Caco-2 (cell line): ENCODE measurements at places on chromosomes 3 and 15.

- no peaks in the 10 kb centered on the region for H3K36me3 ChIP-seq
- no peak overlapping the region for H3K27ac ChIP-seq
- DNase-seq = no peak
- peaks cover under 1% of the 10 kb centered on the region; the same call in 1 of the 2 replicates for H3K27me3 ChIP-seq
Measured at GRCh38 chr3:135633078-135633477, 332.4 kb upstream of the PPP2R3A start.

DNA sequence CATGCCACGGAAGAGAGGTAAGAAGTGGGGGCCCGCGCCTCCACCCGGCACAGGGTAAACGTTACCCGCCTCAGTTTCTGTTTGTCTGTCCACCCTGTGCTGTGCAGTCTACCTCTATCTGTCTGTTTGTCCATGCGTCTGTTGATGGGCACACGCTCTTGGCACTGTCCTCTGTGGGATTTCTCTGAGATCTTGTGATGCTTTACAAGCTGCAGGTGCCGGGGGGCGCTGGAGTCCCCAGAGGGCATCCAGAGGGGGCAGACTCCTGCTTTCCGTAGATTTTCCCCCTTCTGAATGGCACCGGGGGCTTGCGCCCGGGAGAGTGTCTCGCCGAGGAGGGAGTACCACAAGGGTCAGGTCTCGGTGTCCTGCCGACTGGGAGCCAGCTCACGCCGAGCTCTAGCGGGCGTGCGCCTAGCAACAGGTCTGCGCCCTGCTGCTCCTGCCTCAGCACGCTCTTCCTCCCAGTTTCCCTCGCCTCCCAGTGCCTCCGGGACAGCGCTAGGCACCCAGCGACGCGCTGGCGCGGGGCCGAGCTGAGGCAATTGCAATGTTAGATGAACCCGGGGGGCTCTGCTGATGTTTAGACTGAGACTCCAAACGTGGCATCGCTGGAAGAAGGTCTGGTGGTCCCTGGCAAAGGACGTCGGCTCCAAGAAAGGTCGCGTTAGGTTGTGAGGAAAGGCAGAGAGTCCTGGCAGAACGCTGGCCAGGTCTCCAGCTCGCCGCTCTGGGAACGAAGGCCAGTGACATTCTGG, 667 bp downstream of the CEMIP start:
- H3K4me3 ChIP-seq = peak overlapping the region; percentile 36
- no peak overlapping the region for H3K27ac ChIP-seq
- peak; percentile 15 for DNase-seq
- H3K27me3 ChIP-seq = no peaks in the 10 kb centered on the region; the same call in 1 of the 2 replicates
- no peaks in the 10 kb centered on the region for H3K36me3 ChIP-seq

DNA sequence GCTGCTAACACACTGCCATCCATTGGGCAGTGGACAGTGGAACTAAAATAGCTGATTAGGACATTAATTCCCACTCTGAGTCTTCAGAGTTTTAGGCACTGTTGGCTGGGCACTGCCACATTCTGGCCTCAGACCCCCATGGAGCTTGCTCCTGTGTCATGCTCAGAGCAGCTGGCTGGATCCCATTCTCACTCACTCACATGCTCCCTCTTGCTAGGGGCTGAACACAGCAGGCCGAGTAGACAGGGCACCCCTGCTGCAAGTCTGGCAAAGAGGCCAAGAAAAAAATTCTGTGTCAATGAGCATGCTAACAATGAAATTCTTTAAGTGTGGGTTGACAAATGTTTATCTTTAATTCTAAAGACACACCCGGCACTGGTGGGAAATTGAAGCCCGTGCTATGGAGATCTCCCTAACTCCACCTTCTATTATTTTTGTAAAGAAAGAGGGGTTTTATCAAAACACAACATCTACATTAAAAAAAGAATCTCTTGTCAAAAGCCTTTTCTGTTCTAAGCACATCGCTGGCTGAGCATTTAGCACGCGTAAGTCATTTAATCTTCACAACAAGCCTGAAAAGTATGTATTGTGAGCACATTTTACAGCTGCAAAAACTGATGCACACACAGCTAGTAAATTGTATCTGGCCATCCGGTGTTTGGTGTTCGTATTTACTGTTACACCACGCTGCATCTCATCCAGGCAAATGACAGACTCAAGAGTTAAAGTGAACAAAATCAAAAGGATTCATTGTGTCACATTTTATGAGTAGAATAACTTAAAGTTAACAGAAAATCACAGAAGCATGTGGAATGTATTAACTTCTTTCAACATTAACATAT, 362.1 kb downstream of the PLOD2 start:
- no peaks in the 10 kb centered on the region for H3K36me3 ChIP-seq
- H3K27ac ChIP-seq = no peak overlapping the region
- H3K27me3 ChIP-seq = no peaks in the 10 kb centered on the region
- H3K4me1 ChIP-seq = no peaks in the 10 kb centered on the region
- no peak overlapping the region for H3K4me3 ChIP-seq
- no peak for DNase-seq

- H3K27ac ChIP-seq = no peak overlapping the region
- H3K4me3 ChIP-seq = no peak overlapping the region
- no peaks in the 10 kb centered on the region for H3K27me3 ChIP-seq
- H3K36me3 ChIP-seq = no peaks in the 10 kb centered on the region; the same call in 1 of the 2 replicates
- H3K4me1 ChIP-seq = peaks cover 14% of the 10 kb centered on the region
Measured at GRCh38 chr15:70133296-70133695, 35.6 kb upstream of the TLE3 start.

DNA sequence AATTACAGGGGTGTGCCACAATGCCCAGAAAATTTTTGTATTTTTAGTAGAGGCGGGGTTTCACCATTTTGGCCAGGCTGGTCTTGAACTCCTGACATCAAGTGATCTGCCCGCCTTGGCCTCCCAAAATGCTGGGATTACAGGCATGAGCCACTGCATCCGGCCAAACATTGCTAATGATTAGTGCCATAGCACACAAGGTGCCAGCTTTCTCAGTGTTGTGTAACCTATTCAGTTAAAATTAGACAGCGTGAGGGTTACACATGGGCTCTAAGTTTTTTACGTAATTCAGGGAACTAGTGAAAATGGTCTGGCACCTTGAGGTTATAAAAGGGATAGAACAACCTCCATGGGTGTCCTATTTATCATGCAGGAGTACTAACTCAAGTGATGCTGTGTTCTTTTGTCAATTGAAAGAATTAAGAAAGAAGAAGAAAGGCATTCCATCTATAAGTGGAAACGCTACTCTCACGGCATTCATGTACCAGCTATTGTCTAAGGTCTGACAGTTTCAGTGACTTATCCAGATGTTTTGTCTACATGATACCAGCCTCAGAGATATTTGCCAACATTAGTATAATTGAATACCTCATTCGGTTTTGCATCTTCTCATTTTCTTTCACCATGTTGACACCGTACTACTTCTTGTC, 84.7 kb downstream of the EOMES start:
- no peak for DNase-seq
- H3K27ac ChIP-seq = no peak overlapping the region
- peaks cover 15% of the 10 kb centered on the region for H3K4me1 ChIP-seq
- no peaks in the 10 kb centered on the region for H3K27me3 ChIP-seq
- H3K4me3 ChIP-seq = no peak overlapping the region

DNA sequence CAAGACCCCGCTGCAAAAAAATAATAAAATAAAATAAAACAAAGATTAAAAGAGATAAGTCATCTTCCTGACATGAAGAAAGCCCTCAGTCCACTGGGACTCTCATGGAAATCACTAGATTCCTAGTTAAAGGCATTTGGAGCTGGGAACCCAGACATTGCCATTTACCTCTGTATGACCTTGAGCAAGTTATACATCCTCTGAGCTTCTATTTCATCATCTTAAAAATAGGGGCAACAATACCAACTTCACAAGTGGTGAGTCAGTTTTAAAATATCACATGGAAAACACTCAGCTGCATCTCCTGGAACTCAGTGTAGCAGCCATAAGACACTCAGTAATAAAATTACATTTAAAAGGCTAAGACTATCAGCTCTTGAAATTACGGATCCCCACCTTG, 334.8 kb downstream of the ERC2 start:
- H3K36me3 ChIP-seq = no peaks in the 10 kb centered on the region
- no peak for DNase-seq
- no peak overlapping the region for H3K27ac ChIP-seq
- peaks cover 60% of the 10 kb centered on the region for H3K4me1 ChIP-seq
- H3K4me3 ChIP-seq = no peak overlapping the region

- peaks cover 28% of the 10 kb centered on the region for H3K4me1 ChIP-seq
- H3K36me3 ChIP-seq = no peaks in the 10 kb centered on the region
- DNase-seq = no peak
- H3K27me3 ChIP-seq = no peaks in the 10 kb centered on the region
Measured at GRCh38 chr15:70427167-70428120, 329.7 kb upstream of the TLE3 start.

DNA sequence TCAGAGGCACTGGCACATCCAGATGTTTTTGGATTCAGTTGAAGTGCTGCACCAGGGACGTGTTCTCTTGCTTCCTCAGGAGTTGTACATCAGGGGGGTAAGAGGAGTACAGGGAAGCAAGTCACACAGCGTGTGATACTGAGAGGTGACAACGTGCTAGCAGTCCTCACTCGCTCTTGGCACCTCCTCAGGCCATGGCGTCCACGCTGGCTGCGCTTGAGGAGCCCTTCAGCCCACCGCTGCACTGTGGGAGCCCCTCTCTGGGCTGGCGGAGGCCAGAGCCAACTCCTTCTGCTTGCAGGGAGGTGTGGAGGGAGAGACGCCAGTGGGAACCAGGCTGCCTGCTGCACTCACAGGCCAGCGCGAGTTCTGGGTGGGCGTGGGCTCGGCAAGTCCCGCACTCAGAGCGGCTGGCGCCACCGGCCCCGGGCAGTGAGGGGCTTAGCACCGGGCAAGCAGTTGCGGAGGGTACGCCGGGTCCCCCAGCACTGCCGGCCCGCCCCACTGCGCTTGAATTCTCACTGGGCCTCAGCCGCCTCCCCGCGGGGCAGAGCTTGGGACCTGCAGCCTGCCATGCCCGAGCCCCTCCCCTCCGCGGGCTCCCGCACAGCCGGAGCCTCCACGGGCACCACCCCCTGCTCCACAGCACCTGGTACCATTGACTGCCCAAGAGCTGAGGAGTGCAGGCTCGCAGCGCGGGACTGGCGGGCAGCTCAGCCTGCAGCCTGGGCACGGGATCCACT, 64.5 kb downstream of the PLD1 start:
- no peaks in the 10 kb centered on the region; the same call in 1 of the 2 replicates for H3K36me3 ChIP-seq
- H3K27ac ChIP-seq = no peak overlapping the region
- no peak for DNase-seq
- no peaks in the 10 kb centered on the region for H3K27me3 ChIP-seq

DNA sequence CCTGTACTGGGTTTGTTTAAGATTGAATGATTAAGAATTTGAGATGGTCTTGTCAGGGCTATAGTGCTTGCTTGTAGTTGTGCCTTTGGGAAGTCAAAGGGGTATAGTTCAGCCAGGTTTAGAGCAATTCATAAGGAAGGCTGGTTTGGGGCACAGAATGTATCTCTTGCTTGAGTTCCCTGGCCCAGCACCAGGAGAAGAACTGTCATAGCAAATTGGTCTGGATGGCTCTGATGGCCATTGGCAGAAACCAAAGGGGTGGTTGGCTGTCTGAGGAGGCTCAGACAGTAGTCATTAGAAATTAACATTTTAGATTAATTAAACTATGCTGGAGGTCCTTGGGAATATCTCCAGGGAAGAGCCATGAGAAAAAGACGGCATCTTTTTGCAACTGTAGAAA, 25.4 kb upstream of the OTOL1 start:
- H3K36me3 ChIP-seq = no peaks in the 10 kb centered on the region
- DNase-seq = no peak
- H3K4me3 ChIP-seq = no peak overlapping the region
- H3K27me3 ChIP-seq = no peaks in the 10 kb centered on the region
- no peaks in the 10 kb centered on the region for H3K4me1 ChIP-seq
- no peak overlapping the region for H3K27ac ChIP-seq

- no peak overlapping the region for H3K4me3 ChIP-seq
- no peaks in the 10 kb centered on the region for H3K36me3 ChIP-seq
- DNase-seq = no peak
- no peak overlapping the region for H3K27ac ChIP-seq
Measured at GRCh38 chr3:72232331-72232730, 447.4 kb upstream of the PROK2 start.
